ENCODE measurements at places on chromosomes 5 and 9.

GRCh38 chr5:7018198-7018597 lies 305.0 kb downstream of the TENT4A start:
- DNase-seq: no peak

- DNase-seq: no peak
Measured at GRCh38 chr5:14036514-14036913, 92.0 kb upstream of the DNAH5 start.

- no peak for DNase-seq
Measured at GRCh38 chr9:89305868-89306267, 5.1 kb upstream of the CKS2 start.

- DNase-seq: no peak
Measured at GRCh38 chr9:92325991-92326500, 293 bp downstream of the CENPP start.

DNA sequence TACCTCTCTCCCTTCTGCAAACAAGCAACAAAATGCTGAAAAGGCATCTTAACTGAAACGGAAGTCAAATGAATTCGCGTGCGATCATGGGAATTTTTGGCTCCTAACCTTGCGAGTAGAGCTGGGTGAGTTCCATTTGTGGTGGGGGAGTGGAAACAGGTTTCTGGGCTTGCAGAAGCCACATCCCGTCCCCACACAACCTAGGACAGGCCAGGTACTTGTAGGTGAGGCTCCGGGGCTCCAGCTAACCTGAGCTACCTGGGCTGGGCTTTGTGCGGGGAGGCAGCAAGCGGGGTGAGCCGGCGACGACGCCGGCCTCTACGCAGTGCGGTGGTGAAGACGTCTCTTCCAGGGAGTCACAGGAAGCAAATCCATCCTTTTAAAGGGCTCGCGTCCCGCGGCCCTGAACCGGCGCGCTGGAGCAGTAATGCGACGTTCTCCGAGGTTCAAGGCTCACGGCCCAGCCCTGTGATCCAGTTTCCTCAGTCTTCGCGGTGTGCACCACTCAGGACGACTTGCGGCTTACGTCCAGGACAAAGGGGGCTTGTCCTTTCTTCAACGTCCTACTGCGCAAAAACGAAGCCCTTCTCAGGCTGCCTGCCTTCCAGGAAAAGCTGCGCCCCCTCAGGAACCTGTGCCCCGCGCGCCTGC lies 567 bp upstream of the SPIN1 start:
- no peak for DNase-seq

- DNase-seq: no peak
Measured at GRCh38 chr9:126613651-126614050, at the start of gene LMX1B. TSS of gene LMX1B (plus strand) at chr9:126613928. CDS start at chr9:126614450, 522 bp downstream.

GRCh38 chr5:131796793-131797693 lies at the start of gene FNIP1:
TSS of gene FNIP1 (minus strand) at chr5:131797017. CDS start at chr5:131796921, 96 bp downstream.
- DNase-seq: peak; percentile 94

DNA sequence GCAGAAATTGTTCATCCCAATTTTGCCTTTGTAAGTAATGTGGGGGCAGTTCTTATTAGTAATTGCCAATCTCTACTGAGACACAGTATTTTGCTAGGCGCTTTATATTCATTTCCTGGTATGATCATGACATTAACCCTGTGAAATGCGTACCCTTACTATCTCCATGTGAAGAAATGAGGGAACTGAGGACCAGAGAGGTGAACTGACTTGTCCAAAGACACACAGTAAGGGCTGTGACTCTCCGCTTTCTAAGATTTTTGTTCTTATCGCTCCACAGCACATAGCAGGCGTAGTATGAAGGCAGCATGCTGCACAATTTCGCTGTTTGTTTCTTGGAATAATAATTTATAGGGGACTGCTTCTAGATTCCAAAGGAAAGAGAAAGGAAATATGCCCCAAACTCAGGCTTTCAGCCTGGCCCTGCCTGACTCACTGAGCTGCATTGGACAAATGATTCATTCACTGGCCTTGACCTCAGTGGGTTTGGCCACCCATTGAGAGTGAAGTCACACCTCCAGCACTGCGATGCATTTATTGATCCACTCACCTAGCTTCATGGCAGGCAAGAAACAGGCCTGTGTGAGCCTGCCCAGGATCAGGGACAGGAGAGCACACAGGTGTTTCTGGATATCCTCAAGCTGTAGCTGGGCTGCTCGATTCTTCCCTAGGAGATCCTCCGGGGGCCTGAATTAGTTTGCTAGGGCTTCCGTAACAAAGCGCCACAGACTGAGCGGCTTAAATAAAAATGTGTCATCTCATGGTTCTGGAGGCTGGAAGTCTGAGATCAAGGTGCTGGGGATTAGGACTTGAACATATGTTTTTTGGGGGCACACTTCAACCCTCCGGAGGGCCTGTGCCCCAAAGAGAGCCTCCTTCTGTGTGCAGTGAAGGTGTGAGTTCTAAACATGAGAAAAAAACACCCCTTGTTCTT lies 7.2 kb upstream of the DUSP1 start:
- no peak for DNase-seq

GRCh38 chr5:141734501-141735229 lies 52.6 kb upstream of the ARAP3 start:
- DNase-seq: peak; percentile 14

DNA sequence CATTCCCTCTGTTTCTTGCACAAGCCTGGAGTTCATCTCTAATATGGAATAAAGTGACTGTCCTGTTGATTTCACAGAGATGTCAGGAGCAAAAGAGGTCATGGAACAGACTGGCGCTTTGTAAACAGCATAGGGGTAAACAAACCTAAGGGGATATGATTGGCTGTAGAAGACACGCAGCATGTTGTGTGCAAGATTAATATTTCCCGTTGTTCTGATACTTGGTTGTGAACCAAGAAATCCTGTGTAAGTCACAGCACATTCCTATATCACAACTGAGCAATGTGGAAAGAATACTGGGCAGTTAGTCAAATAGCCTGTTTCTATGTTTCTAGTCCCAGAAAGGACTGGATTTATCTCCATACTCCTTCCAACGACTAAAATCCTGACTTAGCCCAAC lies 3.2 kb downstream of the ADAMTS12 start:
- DNase-seq: no peak

- no peak for DNase-seq
Measured at GRCh38 chr9:95836072-95836471, 39.4 kb upstream of the ERCC6L2 start.

- no peak for DNase-seq
Measured at GRCh38 chr5:139657363-139658321, 9.5 kb downstream of the CXXC5 start.

GRCh38 chr5:139980765-139981164 lies 62.3 kb downstream of the NRG2 start:
- DNase-seq: no peak

DNA sequence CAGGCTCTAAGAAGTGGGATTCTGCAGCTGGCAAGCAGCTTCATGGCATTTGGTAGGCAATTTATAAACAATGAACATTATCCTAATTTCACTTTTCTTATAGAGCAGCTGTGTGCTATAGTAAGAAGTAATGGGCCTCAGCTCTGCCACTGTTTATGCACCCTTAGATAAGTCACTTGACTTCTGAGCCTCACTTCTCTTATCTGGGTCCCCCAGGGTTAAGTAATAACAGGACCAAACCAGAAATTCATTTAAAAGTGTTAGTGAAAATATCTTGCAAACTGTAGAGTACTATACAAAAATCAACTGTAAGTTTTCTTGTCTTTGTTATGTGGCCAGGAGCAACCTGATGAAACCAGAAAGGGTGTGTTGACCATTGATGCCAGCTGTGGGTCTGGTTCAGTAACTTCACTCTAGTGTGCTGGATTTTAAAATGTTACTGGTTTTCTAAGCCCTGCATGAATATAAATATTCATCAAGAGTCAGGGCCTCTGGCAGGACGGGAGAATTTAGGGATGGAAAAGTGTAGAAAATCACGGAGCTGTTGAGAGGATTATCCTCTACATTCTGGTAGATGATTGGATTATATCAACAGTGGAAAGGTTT lies 24.2 kb downstream of the TNFAIP8 start:
- DNase-seq: no peak

DNA sequence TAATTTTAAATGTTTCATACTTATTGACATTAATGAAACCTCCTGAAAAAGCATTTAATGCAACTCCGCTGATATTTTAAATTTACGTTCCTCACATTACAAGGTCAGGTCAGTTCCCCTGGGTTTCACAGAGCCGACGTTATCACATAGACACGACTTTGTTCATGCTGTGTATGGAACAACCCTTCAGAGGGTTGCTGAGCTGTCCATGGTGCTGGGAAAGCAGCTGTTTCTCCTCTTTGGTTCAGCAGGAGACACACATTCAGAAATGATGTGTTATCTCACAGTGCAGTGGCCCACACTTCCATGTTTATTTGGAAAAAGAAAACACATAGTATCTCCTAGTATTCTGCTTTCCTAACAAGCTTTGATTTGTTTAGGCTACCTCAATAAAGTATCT lies 53.5 kb downstream of the PPP2R2B start:
- no peak for DNase-seq

DNA sequence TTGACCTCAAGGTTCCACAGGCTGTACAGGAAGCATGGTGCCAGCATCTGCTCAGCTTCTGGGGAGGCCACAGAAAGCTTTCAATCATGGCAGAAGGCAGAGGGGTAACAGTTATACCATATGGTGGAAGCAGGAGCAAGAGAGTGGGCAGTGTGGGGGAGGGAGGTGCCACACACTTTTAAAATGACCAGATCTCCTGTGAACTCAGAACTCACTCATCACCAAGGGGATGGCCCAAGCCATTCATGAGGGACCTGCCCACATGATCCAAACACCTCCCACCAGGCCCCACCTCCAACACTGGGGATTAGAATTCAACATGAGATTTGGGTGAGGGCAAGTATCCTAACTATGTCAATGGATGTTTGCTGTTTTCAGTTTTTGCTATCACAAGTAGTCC lies 16.2 kb downstream of the CYFIP2 start:
- DNase-seq: no peak

DNA sequence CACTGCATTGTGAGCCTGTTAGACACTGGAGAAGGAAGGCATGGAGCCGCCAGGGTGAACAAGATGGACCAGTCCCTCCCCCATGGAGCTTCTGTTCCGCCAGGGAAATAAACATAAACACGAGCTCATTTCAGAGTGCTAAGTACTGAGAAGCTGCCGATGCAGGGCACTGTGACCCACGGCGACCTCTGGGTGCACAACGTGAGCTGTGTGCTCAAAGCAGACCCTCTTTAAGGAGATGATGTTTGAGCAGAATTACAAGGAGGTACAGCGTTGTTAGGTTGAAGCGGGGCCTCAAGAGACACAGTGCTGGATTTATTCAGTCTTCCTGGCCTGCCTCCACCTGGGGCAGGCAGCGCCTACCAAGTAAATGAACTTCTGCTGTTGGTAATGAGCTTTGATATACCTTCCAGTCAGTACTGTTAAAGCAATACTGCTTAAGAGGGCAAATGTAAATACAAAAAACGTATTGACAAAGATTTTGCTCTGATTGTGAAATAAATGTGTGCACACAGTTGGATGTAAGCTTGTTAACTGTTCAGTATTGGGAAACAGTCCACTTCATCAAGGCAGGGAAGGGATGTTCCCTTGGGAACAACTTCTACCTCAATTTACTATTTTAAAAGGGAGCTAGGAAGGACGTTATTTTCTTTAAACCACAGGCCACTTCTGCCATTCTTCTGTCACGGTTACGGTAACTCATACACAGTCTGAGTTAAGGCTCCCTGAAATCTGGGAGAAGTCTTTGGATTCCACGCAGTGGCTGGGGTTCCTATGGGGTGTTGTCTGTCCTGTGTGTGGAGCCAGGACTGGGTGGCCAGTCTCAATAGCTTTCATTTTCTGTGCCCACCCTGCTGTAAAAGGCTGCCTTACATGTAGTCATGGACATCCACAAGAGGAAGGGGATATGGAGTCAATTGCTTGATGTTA lies 48.9 kb upstream of the DMRT1 start:
- DNase-seq: no peak

DNA sequence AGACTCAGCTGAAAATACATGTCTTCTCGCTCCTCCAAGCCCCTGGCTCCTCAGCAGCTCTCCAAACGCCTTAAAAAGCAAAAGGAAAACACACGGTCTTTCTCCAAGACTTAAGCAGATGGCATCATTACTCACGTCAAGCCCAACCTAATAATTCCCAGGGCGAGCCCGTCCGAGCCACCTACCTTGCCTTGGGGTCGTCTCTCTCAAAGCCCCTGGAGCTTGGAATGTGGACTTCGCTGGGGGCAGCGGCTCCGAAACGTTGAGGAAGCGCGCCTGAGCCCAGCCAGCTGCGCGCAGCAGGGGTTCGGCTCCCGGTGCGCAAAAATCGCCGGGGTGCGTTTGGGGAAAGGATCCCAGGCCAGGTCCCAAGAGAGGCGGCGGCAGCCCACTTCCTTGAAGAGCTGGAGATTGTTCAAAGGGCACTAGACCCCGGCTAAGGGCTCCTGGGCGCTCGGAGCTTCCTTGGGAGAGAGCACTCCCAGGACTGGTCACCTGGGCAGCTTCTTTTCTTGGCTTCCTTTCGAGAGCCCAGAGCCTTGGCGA lies 395 bp downstream of the DRD1 start:
- DNase-seq: no peak

DNA sequence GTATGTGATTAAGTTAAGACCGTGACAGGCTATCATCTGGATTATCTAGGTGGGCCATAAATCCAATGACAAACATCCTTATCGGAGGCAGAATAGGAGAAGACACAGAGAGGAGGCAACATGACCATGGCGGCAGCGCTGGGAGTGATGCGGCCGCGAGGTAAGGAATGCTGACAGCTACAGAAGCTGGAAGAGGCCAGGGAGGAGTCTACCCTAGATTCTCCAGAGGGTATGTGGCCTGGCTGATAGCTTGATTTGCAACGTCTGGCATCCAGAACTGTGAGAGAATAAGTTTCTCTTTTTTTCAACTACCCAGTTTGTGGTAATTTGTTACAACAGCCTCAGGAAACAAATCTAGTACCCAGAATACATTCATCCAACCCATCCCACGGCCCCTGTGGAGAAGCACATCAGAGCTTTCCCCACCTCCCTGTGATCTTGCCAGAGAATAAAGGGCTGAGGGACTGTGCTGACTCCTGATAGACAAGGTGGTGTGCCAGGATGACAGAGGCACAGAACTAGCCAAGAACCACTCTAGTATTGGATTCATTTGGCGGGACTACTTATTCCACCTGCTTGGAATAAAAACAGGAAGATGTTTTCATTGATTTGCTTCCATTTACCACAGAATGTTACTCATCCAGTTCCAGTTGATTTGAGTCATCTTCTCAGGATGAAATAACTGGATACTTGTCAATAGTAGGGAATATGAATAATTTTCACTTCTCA lies 187.4 kb downstream of the MAN2A1 start:
- DNase-seq: no peak

Data from SHP77 treated with DMSO at 0.1 percent for 48 hours (cell line).